Pons (tissue), 1 donor: ENCODE measurements at places on chromosomes 4 and X.
A peak's percentile ranks its signal among the peaks of the same experiment; 100 is the strongest.

DNA sequence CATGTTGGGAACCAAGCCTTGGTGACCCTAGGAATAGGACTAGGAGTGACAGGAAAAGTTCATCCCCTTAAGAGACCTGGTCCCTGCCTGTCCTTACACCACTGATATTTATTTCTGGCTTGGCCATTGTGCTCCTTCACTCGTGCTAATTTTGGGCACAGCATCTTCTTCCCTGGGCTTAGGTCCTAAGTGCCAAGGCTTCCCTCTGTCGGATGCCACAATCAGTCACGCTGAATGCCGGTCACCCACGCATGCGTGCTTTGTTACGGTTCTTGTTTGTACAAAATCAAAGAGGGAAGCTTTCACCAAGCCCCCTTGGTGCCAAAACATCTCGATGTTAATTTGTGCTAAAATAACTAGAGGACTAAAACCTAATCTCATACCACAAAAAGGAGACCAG lies 17.4 kb upstream of the MAP3K15 start:
- no peak for DNase-seq

- DNase-seq = no peak
These were observed 7.1 kb upstream of the ATP2B3 start for GRCh38 chrX:153510383-153510782.

DNA sequence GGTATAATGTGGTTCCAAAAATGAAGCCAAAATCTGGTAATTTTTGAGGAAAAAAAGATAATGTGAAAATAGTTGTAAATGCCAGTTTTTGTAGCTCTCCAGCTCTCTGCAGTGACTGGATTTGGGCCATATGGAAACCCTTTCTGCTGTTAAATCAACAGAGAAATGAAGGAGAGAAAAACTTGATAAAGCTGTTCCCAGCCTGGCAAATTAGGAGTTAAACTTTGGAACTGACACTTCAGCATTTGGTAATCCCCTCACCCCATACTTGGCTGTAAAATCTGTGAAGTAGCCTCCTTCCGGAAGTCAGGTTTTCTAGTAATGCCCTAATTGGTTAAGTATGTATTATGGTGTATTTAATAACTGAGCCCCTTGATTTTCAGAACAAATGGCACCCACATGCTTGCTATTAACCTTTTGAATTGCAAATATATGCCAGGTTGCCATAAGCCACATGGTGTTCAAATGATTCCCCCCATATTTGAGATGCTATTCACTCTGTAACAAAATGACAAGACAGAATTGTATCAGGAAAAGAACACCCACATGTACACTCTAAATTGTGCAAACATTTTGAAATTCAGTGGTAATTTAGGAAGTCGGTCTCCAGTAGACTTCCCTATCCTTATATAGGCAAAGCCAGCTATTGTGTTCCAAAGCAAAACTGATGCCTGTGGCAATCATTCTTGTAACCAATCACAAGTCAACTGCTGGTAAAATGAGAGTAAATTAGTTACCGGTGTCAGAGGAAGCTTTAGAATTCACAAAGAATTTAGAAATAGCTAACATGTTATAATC lies 96.3 kb upstream of the ADAMTS3 start:
- DNase-seq = no peak

GRCh38 chr4:169612871-169613859 lies 782 bp upstream of the NEK1 start:
- DNase-seq = peak; percentile 96

DNA sequence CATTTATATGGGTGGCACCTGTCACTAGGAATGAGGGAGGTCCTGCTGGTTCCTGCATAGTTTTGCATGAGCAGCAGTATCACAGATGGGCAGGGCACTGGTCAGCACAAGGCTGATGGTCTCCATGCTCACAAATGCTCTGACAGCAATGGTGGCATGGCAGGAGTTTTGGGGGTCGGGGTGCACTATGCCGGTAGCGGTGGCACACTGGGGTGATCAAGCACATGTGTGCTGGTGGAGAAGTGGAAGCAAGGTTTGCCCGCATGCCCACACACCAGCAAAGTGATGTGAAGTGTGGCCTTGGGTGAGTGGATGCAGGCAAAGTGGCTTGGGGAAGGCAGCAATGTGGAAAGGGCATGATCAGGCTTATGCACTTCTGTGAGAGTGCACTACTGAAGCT lies 60.5 kb upstream of the MAGEE1 start:
- no peak for DNase-seq

DNA sequence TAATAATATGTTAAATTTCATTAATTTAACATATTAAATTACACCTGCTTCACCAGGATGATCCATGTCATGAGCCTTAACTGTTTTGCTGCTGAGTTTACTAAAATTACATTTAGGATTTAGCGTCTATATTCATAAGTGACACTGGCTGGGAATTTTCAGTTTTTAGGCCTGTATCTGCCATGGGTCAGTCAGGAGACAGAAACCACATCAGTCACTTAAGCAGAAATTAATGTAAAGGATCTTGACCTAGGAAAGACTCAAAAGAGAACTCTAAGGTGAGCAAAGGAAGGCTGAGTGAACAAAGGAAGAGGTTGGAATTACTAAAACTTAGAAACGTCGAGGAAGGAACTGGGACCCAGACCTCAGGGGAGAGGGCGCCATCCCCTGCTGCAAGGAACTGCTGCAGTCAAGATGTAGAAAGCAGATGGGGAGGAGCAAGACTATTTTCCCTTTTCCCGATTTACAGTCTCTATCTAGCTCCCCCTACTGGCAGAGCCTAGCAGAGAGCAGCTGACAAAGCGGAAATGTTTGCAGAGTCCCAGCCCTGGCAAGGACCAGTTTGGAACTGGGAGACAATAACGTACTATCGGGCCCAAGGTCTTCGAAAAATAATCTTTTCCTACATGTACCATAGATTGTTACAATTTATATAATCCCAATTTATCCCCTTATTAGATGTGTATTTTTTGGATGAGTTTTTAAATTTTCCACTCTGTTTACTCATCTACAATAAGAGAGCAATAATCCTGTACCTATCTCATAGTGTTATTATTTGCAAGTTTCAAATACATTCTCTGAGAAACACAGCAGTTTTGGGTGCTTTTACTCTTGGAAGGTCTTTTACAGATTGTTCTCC lies 22.6 kb upstream of the RBBP7 start:
- peak; percentile 93 for DNase-seq

- DNase-seq = no peak
These were observed 19.9 kb upstream of the PPP3CA start for GRCh38 chr4:101367201-101367600.

DNA sequence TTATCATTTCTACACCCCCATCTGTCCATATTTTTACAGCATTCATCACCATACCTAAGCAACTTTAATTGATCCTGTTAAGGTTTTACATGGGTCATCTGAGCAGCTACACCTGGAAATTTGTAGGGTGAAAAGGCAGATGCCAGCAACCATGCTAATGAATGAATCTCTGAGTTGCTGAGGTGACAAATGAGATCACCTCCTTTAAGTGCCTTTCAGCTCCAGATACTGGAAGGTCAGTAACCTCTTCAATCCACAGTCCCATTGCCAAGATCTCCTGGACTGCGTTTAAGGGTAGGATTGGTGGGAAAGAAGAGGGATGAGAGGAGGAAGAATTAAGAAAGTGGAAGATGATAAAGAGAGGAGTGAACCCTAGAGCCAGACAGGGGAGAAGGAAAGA lies 8.5 kb upstream of the BMP3 start:
- no peak for DNase-seq

GRCh38 chrX:150587585-150588503 lies 19.4 kb downstream of the MTM1 start:
- DNase-seq = no peak

DNA sequence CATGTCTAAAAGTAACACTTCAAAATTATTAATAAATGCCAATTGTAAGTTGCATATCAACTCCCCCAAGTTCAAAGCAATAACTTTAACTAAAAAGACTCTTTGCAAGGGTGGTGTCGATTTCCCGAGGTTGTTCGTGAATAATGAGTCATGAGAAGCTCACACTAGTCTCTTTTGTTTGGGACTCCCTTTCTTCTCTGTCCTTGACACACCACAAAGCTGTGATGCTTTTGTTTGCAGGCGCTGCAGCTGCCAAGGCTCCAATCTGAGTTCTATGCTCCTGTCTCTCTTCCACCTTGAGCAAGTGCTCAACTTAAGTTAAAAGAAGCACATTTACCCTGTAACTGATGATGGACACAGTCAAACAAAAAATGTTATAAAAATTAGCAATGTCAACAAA lies 65.9 kb downstream of the FAT1 start:
- DNase-seq = peak; percentile 94

GRCh38 chr4:148344941-148345340 lies 97.3 kb downstream of the NR3C2 start:
- DNase-seq = no peak

DNA sequence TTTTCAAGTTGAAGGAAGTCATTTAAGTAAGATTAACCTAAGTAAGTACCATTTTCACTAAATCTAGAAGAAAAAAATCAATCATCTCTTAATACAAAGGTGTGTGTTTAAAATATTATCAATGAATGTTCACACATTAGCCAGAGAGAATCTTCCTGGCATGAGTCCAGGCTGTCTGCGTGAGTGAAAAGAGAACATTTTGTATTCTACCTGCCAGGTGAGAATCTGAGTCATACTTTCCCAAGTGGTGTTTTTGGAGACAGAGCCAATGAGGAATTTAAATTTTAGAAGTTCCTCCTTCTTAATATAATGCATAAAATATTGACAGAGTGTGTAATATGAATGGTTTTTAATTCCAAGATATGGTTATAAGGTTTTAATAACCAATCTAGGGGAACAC lies 371.8 kb upstream of the NR3C2 start:
- no peak for DNase-seq

GRCh38 chr4:7241597-7242125 lies 49.3 kb downstream of the SORCS2 start:
- DNase-seq = no peak

- no peak for DNase-seq
These were observed 10.1 kb downstream of the FGFRL1 start for GRCh38 chr4:1021386-1022050.

- no peak for DNase-seq
These were observed 99.9 kb upstream of the ADRA2C start for GRCh38 chr4:3666263-3666662.
